ENCODE measurements at places on chromosomes 5 and 9. TPM values are rescaled to one million over a fixed set of nuclear protein-coding genes. Genes with fewer than 3 reads are reported as not detected.

DNA sequence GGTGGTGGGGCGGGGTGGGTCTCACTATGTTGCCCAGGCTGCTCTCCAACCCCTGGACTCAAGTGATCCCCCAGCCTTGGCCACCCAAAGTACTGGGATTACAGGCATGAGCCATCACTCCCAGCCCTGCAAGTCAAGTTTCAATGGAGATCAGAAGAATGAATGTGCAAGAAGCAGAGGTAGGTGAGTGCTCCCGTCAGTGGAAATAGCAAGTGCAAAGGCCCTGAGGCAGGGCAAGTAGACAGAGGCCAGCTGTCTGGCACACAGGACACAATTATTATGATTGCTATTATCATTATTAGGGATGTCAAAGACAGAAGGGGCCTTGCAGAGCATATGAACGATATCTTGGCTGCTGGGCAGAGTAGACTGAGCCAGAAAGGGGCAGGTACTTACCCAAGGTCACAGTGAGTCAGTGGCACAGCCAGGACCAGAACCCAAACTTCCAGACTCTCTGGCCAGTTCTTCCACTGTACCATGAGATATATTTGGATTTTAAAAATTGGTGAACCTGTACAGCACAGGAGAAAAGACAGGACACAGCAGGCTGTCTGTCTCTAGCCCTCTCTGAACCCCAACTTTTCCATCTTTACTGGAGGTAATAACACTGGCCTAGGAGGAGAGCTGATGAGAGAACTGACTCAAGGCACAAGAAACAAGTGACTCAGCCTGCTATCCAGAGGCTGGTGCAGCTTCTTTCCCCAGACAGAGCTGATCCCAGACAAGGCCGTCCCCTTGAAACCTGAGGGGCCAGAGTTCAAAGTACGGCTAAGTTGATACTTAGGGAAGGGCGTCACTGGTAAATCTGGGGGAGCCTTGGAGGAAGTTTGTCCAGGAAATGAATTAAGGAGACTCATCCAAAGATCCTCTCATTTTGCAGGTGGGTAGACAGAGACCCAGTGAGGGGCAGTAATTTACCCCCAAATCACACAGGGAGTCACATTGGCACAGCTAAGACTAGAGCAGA lies 1.4 kb downstream of the HDHD3 start:
- DNase-seq = no peak

- peak; percentile 79 for DNase-seq
Measured at GRCh38 chr9:136119061-136119882, 597 bp upstream of the TMEM250 start.

Gene CAMK2A
- total RNA-seq = not detected

GRCh38 chr5:74889523-74890105 lies 23.4 kb upstream of the FAM169A start:
- DNase-seq = no peak

Gene SNX30
- total RNA-seq = 2.6 TPM

Gene KIF12
- total RNA-seq = not detected

Gene PCDHB12
- total RNA-seq = not detected

DNA sequence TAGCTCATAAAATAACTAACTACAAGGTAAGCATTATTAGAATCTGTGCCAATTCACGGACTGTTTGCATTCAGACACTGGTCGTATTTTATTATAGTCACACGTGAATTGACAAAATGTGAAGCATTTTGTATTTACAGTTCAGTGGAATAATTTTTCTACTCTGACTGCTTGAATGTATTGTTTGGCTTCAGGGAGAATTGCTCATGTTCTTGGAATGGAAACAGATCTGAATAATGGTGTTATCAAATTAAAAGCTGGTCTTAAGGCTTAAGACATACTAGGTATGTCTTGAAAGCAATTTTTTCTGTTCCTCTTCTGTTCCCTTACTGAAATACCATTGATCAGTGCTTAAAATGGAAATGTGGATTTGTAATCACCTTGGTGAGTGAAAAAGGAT lies 543.7 kb upstream of the TLE4 start:
- no peak for DNase-seq

DNA sequence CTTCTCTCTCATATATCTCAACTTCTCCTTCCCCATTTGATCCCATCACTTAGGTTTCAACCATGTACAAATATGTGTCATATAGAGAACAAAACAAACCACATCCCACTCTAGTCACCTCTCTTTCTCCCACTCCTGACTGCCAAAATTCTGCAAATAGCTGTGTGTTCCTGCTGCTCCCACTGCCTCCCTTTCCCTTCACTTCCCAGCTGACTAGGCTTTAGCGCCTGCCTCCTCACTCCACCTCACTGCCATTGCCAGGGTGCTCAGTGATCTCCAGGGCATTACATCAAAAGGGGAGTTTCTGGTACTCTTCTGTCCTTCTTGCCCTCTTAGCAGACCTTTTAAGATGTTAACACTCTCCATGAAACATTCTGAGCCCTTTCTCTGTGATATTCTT lies 675.4 kb upstream of the DMAC1 start:
- no peak for DNase-seq

Gene PLAC8L1
- 0.57 TPM for total RNA-seq

Gene VCAN
- total RNA-seq = not detected

Gene F12
- total RNA-seq = 2.7 TPM

Gene KIAA0825
- 0.54 TPM for total RNA-seq

DNA sequence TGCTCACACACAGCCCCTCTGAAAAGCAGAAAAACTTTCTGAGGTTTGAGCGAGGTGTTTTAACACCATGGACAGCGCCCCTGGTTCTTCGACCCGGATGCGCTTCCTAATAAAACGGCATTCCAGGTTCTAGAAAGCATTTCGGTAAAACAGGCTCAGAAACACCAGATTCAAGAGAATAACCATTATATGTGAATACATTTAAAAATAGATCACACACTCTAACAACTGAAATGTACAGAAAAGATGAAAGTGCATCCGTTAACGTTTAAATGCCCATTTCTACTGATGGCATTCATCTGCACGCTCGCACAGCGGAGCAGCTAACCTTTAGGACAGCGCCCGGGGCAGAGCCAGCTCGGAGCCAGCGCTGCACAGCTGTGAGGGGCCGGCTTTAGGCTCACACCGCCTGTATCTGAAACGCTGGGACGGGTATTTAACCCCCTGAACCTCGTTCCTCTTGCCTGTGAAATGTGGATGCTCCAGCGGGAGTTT lies 26.3 kb upstream of the TENT4A start:
- peak; percentile 65 for DNase-seq
